Upper lobe of left lung (tissue), 6 donors: ENCODE measurements at places on chromosomes 6 and 20. TPM values are rescaled to one million over a fixed set of nuclear protein-coding genes. Genes with fewer than 3 reads are reported as not detected.
A peak's percentile ranks its signal among the peaks of the same experiment; 100 is the strongest.

GRCh38 chr20:35954907-35955251 lies 577 bp upstream of the SCAND1 start:
- H3K4me3 ChIP-seq: peak overlapping the region; percentile 98
- H3K4me1 ChIP-seq: peaks cover 22% of the 10 kb centered on the region
- no peaks in the 10 kb centered on the region for H3K27me3 ChIP-seq
- H3K36me3 ChIP-seq: no peaks in the 10 kb centered on the region
- H3K27ac ChIP-seq: peak overlapping the region; percentile 100

DNA sequence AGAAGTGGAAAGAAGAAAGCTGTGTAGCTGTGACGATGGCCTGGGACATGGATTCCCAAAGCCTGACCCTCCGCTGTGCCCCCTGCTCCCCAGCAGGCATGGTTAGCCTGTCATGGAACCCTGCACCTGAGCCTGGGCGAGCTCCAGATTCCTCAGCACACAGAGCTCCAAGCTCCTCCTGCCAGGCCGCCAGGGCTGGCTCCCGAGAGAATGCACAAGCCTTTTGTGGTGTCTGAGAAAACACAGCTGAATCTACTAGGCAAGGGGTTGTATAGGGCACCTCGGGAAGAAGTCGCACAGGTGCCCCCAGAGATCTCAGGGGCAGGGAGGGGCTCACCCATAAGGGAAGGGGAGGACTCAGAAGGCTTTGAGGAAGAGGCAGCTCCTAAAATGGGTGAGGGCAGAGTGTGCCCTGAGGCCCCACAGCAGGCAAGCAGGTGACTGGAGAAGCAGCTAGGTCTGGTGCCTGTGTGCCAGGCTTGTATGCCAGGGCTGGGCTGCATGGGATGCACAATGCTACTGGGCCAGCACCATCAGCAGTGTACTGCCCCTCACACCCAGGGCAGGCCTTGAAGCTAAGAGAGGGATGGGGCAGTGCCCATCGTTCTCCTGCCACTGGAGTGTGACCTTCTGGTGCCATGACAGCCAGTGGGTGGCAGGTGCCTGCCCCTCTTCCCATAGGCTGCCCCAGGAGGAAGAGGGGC lies 64.3 kb upstream of the CD93 start:
- peaks cover 53% of the 10 kb centered on the region for H3K4me1 ChIP-seq
- DNase-seq: no peak
- H3K4me3 ChIP-seq: no peak overlapping the region
- H3K27me3 ChIP-seq: no peaks in the 10 kb centered on the region

GRCh38 chr6:110784610-110784979 lies 30.7 kb downstream of the CDK19 start:
- H3K36me3 ChIP-seq: no peaks in the 10 kb centered on the region
- H3K27ac ChIP-seq: no peak overlapping the region
- DNase-seq: no peak
- H3K4me1 ChIP-seq: peaks cover 4% of the 10 kb centered on the region
- no peaks in the 10 kb centered on the region for H3K27me3 ChIP-seq
- H3K4me3 ChIP-seq: no peak overlapping the region

GRCh38 chr6:22643780-22644179 lies 74.4 kb downstream of the HDGFL1 start:
- H3K4me1 ChIP-seq: no peaks in the 10 kb centered on the region
- peak; percentile 46 for DNase-seq
- H3K27ac ChIP-seq: no peak overlapping the region

DNA sequence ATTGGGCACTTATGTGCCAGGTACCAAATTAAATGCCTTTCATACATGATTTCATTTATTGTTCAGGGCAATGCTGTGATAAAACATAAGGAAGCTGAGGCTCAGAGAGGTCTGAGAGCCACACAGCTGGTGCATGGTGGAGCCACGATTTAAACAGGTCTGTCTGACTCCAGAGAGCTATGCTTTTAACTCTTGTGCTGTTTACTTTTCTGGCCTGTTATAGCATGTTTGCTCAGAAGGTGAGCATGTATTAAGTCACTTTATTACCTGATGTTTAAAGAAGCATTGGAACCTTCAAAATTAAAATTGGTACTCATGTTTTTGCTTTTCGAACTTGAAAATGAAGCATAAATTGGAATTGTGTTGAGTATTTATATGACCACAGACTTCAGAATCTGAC lies 26.8 kb downstream of the MCM8 start:
- H3K4me1 ChIP-seq: no peaks in the 10 kb centered on the region
- no peak overlapping the region for H3K4me3 ChIP-seq
- no peak for DNase-seq
- no peak overlapping the region for H3K27ac ChIP-seq
- H3K36me3 ChIP-seq: no peaks in the 10 kb centered on the region

- H3K36me3 ChIP-seq: no peaks in the 10 kb centered on the region
- H3K27me3 ChIP-seq: no peaks in the 10 kb centered on the region
- DNase-seq: no peak
- no peak overlapping the region for H3K4me3 ChIP-seq
- no peaks in the 10 kb centered on the region for H3K4me1 ChIP-seq
Observed at GRCh38 chr6:71524201-71524600, 235.6 kb downstream of the OGFRL1 start.

DNA sequence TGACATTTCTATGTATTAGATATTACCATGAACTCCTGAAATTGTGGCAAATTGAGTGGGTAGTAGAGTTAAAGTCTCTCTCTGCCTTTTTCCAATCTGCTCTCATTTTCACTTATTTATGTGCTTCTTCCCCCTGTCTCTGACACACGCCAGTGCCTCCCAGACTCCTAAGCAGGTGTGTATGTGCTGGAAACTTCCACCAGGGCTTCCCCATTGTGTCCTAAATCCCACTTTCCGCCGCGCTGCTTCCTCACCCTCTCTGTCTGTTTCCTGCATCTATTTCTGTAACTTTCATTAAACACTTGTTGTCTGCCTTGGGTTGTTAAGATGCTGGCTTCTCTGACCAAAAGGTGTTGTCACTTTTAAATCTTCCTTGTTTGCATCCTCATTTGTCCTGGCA lies 97.6 kb upstream of the HDGFL1 start:
- no peaks in the 10 kb centered on the region for H3K36me3 ChIP-seq
- no peaks in the 10 kb centered on the region for H3K27me3 ChIP-seq
- DNase-seq: no peak
- no peak overlapping the region for H3K4me3 ChIP-seq
- H3K27ac ChIP-seq: no peak overlapping the region

- peak overlapping the region; percentile 58 for H3K27ac ChIP-seq
- no peaks in the 10 kb centered on the region for H3K36me3 ChIP-seq
- no peak overlapping the region for H3K4me3 ChIP-seq
- H3K27me3 ChIP-seq: no peaks in the 10 kb centered on the region
Observed at GRCh38 chr6:46983007-46983411, 59.1 kb downstream of the ADGRF1 start.

- no peaks in the 10 kb centered on the region for H3K27me3 ChIP-seq
- H3K4me1 ChIP-seq: no peaks in the 10 kb centered on the region
- H3K36me3 ChIP-seq: no peaks in the 10 kb centered on the region
- H3K27ac ChIP-seq: no peak overlapping the region
- no peak overlapping the region for H3K4me3 ChIP-seq
Observed at GRCh38 chr6:90978046-90978445, 391.2 kb upstream of the MAP3K7 start.

DNA sequence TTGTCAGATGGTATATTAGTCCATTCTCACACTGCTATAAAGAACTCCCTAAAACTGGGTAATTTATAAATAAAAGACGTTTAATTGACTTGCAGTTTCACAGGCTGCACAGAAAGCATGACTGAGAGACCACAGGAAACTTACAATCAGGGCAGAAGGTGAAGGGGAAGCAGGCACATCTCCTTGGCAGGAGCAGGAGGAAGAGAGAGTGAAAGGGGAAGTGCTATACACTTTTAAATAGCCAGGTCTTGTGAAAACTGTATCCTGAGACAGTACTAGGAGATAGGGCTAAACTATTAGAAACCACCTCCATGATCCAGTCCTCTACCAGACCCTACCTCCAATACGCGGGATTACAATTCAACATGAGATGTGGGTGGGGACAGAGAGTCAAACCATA lies 193.9 kb upstream of the KCNG1 start:
- no peaks in the 10 kb centered on the region for H3K36me3 ChIP-seq

GRCh38 chr6:166728884-166729530 lies 102.0 kb upstream of the RPS6KA2 start:
- H3K4me1 ChIP-seq: no peaks in the 10 kb centered on the region
- H3K27me3 ChIP-seq: no peaks in the 10 kb centered on the region
- H3K4me3 ChIP-seq: no peak overlapping the region
- no peak for DNase-seq

GRCh38 chr6:18306977-18307376 lies 42.6 kb upstream of the DEK start:
- DNase-seq: no peak
- H3K4me3 ChIP-seq: no peak overlapping the region
- H3K4me1 ChIP-seq: no peaks in the 10 kb centered on the region
- no peak overlapping the region for H3K27ac ChIP-seq

The TBXT gene
- total RNA-seq: not detected

The TGM2 gene
- total RNA-seq: 110 TPM

The FAM209A gene
- total RNA-seq: not detected
